ENCODE measurements at places on chromosomes 16 and 17.

DNA sequence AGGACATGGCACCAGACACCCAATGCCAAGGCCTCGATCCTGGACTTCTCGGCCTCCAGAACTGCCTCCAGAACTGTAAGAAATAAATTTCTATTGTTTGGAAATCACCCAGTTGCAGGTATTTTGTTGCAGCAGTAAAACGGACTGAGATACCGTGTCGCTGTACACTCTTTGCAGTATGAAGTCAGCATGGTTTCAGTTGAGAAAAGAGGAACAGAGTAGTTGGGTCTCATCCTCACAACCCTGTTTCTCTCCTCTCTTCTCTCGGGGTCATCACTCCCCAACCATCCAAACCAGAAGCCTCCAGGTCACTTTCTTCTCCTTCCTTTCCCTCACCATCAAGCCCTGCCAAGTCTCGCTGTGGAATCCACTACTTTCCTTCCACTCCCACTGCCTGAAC, 77.8 kb downstream of the ADCY9 start:
- H3K27ac ChIP-seq: no peak overlapping the region
- no peak overlapping the region for H3K4me3 ChIP-seq
- H3K4me1 ChIP-seq: no peaks in the 10 kb centered on the region

DNA sequence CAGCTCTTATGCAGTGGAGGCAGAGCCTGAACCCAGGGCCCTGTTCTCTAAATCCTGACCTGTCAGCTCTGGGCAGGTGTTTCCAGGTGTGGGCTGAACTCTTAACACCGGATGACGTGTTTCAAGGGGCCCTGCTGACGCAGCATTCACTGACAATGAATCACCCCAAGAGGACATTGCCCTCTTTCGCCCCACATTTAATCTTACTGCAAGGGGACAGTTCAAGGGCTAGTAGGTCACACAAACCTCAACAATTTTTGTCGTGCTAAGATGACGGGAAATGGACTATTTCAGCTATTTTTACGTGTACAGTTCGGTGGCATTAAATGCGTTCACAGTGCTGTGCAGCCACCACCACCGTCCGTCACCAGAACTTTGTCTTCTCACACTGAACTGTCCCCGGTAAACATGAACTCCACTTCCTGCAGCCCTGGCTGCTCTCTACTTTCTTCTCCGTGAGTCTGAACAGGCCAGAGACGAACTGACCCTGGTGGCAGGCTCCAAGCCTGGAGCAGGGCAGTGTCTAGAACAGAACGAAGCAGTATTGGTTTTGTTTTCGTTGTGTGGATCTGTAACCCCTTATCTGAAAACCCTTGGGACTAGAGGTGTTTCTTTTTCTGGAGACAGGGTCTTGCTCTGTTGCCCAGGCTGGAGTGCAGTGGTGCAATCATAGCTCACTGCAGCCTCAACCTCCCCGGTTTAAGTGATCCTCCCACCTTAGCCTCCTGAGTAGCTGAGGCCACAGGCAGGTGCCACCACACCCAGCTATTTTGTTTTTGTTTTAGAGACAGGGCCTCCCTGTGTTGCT, 88.4 kb upstream of the CIBAR2 start:
- H3K4me3 ChIP-seq: no peak overlapping the region
- peaks cover 75% of the 10 kb centered on the region for H3K4me1 ChIP-seq
- peak; percentile 81 for DNase-seq

DNA sequence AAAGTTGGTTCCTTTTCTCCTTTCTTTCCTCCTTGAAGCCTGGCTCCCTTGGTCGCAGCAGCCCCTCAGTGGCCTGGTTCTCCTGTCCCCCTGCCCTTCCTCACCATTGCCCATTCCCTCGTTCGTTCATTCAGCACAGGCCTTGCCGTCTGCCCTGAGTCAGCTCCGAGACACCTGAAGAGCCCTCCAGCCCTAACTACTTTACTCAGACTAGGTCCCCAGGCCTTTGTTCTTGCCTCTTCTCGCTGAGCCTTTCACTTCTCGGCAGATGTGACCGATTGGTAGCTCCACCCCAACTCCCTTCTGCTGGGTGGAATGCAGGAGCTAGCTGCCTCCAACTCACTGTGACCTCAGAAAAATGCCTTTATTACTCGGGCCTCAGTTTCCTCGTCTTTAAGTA, 7.0 kb upstream of the ADAM11 start:
- no peaks in the 10 kb centered on the region for H3K4me1 ChIP-seq
- no peak overlapping the region for H3K27ac ChIP-seq
- H3K27me3 ChIP-seq: peaks cover under 1% of the 10 kb centered on the region
- DNase-seq: no peak
- no peaks in the 10 kb centered on the region for H3K36me3 ChIP-seq

DNA sequence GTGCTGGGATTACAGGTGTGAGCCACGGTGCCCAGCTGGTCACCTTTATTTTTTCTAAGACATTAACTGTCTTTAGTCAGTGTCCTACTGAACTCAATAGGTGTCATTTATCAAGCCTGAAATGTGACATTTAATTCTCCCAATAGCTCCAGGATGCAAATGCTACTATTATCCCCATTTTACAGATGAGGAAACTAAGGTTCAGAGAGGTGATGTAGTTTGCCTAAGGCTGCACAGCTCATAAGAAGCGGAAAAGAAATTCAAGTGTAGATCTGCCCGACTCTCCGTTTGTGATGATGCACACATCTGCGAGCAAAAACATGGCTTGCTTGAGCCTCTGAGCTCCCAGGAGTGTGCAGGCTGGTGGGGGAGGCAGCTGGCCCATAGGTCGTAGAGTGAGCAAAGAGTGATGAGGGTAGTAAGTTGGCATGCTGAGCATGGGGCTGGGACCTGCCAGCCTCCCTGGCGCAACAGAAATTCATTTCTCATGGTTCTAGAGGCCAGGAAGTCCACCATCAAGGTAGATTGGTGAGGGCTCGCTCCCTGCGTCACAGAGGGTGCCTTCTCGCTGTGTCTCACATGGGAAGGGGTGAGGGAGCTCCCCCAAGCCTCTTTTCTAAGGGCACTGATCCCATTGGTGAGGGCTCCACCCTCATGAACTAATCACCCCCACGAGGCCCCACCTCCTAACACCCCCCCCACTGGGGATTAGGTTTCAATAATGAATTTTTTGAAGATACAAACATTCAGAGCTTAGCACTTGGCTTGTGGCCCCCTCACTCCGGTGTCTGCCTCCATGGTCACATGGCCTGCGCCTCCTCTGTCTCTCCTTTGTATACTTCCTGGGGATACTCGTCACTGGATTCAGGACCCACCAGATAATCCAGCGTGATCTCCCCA, 141.5 kb upstream of the PLCG2 start:
- no peak overlapping the region for H3K4me3 ChIP-seq
- no peaks in the 10 kb centered on the region for H3K36me3 ChIP-seq
- peaks cover 28% of the 10 kb centered on the region for H3K4me1 ChIP-seq
- no peaks in the 10 kb centered on the region for H3K27me3 ChIP-seq
- no peak for DNase-seq

Data from adrenal gland (tissue), 19 donors.